HFFc6 (cell line): ENCODE measurements at places on chromosomes 6 and 20. TPM values are rescaled to one million over a fixed set of nuclear protein-coding genes. Genes with fewer than 3 reads are reported as not detected.

- DNase-seq: no peak
These were observed 188.1 kb downstream of the CD83 start for GRCh38 chr6:14305624-14306023.

- DNase-seq: no peak
These were observed 59.6 kb downstream of the RAB44 start for GRCh38 chr6:36757206-36757605.

Gene RAET1L
- total RNA-seq: not detected in 3 replicates

Gene C20orf202
- not detected in 3 replicates for total RNA-seq

Gene WASF1
- total RNA-seq: 11.7 to 13.0 TPM (median 12.4 TPM) in 3 replicates
